ENCODE measurements at places on chromosomes 7 and 10.

- DNase-seq, result no peak
These were observed 7.7 kb downstream of the CUL1 start for GRCh38 chr7:148706368-148706767.

GRCh38 chr10:26441491-26442214 is 3.5 kb downstream of the APBB1IP start:
- DNase-seq, result no peak

DNA sequence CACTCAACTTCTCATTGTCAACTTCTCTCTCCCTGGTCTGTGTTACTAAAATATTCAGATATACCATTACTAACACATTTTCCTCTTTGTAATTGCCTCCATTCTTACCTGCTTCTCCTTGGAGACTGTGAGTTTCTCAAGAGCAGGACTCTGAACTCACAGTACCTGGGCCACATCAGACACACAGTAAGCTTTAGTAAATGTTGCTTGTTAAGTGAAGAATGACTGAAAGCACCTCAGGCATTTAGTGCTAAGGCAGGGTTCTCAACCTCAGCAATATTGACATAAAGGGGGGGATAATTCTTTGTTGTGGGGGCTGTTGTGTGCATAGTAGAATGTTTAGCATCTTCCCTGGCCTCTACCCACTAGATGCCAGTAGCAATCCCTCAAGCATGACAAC is 72.0 kb upstream of the RAB11FIP2 start:
- no peak for DNase-seq

GRCh38 chr7:91212582-91212981 is 51.7 kb upstream of the FZD1 start:
- DNase-seq, result no peak

GRCh38 chr7:20238754-20239324 is 21.7 kb upstream of the MACC1 start:
- no peak for DNase-seq

GRCh38 chr7:47038621-47039020 is 543.3 kb downstream of the TNS3 start:
- DNase-seq, result no peak

GRCh38 chr10:43203448-43204041 is 63.3 kb downstream of the RASGEF1A start:
- no peak for DNase-seq

Measured in stimulated activated CD4-positive, alpha-beta T cell treated with anti-CD3 and anti-CD28 coated beads, TNF-alpha, amount 100 ng/mL, for 4 hours (primary cell).